ENCODE measurements at places on chromosomes 6 and 20.

DNA sequence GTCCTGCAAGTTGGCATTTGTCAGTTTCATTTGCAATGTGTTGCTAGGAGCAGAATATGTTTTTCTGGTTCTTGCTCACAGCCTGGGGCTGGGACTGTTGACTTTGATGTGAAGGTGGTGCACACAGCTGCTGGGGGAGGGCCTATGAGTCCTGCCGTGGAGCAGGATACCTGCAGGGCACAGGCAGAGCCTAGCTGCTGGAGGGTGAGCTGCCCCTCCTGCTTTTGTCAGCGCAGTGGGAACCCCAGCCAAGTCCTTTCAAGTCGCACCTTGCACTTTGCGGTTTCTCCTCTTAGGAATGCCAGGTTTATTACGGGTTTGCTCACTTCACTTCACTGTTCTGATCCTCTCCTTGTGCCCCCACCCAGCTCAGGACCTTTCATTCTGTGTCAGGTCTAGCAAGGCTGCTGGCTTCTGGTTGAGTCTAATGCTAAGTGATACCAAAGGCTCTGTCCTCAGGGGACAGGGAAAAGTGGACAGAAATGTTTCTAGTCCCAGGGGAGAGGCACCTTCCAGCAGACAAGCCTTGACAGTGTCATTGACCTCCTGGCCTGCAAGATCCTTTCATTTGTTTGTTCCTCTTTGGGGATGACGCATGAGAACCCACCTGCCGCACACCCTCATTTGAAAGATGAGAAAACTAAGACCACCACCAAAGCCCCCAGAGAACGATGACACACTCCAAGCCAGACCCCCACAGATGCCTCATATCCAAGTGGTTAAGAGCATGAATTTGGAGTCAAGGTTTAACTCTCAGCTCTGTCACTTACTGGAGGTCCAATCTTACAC, 2.7 kb upstream of the SPO11 start:
- no peak for DNase-seq

GRCh38 chr20:24894967-24895366, 54.1 kb upstream of the CST7 start:
- DNase-seq, result no peak

DNA sequence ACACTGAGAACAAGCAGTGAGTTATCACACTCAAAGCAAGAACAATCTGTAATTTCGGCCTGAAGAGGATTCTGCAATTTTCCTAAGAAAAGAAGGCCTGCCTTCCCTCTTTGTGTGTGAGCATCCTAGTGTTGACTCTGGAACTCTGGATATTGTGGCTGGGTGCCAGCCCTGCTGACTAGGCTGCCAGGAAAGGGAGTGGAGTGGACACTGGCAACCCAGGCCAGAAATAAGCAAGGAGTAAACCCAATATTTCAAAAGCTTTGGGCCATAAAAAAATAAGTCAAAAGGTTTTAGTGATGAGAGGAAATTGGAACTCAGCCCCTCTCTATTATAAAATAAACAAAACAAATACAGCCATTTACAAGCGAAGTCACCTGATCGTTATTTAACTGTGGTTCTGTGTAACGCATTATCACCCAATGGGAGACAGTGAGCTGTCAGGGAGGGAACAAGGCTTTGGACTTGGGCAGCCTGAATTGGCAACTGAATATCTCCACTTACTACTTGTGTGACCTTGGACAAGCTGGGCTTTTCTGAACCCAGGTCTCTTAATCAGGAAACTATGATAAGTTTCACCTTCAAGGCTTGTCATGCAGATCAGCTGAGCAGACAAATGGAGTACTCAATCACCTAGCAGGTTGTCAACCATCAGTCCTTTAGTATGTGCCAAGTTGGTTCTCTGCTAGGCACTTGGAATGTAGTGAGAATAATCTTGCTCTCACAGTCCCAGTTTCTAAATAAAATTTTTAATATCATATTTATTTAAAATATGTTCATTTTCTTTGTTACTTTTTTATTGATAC, 196.2 kb downstream of the PAX1 start:
- DNase-seq, result no peak

- no peak for DNase-seq
Observed at GRCh38 chr20:63939061-63939935, 16.9 kb downstream of the UCKL1 start.

- no peak for DNase-seq
Observed at GRCh38 chr6:87257046-87257445, 65.3 kb upstream of the SMIM8 start.

DNA sequence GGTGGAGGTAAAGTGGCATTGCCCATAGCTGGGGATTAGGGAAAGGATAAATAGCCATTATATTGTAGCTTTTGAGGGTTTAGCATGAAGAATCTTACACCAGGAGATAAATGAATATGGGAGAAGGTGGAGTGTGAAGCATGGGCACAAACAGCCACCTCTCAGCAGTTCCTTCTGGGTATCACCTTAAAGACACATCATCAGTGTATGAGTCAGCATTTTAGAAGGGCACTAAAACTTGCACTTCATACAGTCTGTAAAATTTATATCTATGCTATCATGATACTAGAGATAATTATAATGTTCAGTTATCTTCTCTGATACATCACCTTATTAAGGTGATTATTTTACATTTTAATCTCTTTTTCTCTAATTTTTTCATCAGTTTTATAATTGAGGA, 25.3 kb downstream of the SLC35A1 start:
- no peak for DNase-seq

DNA sequence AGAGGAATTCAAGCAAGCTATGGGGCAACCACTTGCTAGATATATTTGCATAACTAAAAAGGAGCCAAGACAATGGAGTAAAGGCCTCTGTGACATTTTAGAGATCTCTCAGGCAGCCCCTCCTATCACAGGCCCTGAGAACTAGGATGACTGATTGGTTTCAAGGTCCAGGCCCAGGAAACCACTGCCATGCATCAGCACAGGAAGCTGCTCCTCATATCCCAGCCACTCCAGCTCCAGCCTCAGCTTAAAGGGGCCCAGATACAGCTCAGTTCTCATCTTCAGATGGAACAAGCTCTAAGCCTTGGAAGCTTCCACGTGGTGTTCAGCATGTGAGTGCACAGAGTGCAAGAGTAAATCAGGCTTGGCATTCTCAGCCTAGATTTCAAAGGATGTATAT, 21.1 kb upstream of the THBS2 start:
- no peak for DNase-seq

- DNase-seq, result no peak
Observed at GRCh38 chr6:99236010-99236409, 113.5 kb downstream of the FAXC start.

DNA sequence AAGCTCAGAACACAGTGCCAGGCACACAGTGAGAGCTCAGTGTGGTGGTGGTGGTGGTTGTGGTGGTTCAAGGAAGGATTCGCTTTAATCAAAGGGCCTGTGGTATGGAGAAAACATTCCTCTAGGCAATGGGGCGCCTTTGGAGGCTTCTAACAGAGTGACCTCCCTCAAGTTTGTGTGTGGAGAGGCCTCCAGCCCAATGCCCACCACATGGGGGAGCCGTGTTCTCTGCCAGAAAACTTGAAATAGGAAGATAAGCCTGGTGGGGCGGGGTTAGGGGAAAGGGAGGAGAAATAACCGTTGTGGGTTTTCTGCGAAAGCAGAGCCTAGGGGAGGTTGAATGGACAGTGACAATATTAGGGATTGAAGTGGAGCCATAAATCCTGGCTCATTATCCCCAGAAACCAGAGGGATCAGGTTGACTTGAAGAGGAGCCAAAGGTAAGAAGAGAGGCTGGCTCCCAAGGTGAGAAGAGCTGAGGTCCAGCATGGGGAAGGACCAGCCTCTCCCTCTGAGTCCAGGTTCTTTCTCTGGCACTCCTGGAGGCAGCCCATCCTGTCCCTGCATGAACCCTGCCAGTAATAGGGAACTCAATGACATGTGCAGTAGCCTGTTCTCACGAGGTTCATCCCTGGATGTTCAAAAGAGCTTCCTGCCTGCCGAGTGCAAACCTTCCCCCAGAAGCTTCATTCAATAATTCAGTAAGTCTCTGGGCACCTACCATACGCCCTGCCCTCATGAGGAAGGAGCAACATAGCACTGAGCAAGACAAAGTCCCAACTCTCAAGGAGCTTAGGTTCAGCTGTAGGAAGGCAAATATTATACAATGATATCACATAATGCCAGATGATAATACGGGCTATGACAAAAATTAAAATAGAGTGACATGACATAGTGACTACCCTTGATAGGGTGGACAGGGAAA, 51.4 kb downstream of the TGM2 start:
- no peak for DNase-seq

DNA sequence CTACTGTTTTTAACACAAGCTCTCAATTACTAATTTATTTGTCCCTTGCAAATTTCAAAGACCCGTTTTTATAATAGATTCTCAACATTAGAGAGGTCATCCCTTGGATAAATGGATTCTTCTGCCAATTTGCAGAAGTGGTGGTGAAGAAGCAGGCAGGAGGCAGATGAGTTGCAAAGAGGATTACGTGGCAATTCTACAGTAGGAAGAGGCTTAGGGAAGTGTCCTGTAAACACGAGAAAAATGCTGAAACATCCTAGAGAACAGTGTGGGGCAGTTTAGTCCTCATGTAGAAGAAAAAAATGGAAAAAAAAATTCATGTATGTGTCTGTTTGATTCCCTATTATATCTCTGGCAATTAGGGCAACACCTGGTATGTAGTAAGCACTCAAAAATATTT, 87.6 kb downstream of the BMP2 start:
- DNase-seq, result no peak

DNA sequence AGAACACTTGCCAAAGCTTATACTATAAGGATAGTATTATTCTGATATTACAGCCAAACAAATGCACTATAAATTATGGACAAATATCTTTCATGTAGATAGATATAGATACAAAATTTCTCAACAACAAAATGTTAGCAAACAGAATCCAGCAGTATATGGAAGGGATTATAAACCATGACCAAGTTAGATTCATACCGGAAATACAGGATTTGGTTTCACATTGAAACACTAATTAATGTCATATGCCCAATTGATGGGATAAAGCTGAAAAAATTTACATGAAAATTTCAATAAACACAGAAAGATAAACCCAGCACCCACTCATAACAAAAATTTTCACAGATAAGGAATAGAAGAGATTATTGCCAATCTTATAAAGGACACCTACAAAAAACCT, 770.3 kb upstream of the SLC35B3 start:
- no peak for DNase-seq

GRCh38 chr6:20021795-20022194, 184.6 kb downstream of the ID4 start:
- no peak for DNase-seq

DNA sequence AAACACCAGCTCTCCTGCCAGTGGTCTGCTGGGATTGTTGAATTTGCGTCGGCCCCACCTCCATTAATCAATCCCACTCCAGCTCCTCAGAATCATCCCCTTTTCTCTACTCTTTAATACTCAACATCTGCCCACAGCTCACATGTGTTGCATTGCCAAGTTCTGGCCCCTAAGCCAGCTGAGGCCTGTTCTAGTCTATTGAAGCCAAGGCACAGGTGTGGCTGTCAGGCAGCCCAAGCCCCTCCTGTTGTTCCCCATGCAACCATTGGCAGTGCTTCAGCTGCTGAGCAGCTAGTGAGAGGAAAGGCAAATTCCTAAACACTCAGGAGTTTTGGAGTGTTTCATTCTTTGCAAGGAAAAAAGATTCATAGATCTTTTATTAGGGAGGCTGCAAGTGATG, 128.0 kb upstream of the NT5E start:
- no peak for DNase-seq

- no peak for DNase-seq
Observed at GRCh38 chr20:33059741-33060390, 6.2 kb downstream of the BPIFB3 start.

DNA sequence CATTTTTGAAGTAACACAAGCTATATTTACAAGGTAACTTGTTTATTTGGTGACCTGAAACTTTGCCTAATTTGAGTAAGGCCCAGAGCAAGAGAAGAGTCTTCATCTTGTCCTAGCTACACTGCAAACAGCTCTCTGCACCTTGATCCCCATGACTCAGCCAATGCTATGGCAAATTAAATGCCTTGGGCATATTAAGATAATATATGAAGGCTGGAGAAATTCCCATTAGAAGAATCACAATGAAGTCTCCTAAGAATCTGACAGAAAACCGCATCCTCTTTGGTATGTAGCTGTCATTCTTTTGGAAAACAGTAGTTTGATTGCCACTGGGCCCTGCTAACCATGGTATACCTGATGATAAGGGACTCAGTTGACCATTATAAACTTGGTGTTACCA, 204.5 kb downstream of the UBE3D start:
- DNase-seq, result no peak

GRCh38 chr20:32465092-32465900, 107.2 kb downstream of the ASXL1 start:
- DNase-seq, result no peak

GRCh38 chr20:20712004-20712473, 405 bp downstream of the RALGAPA2 start:
- no peak for DNase-seq

GRCh38 chr6:158475344-158476302, 84.3 kb upstream of the TMEM181 start:
- DNase-seq, result no peak

- no peak for DNase-seq
Observed at GRCh38 chr20:58718729-58719128, 26.1 kb downstream of the NPEPL1 start.

DNA sequence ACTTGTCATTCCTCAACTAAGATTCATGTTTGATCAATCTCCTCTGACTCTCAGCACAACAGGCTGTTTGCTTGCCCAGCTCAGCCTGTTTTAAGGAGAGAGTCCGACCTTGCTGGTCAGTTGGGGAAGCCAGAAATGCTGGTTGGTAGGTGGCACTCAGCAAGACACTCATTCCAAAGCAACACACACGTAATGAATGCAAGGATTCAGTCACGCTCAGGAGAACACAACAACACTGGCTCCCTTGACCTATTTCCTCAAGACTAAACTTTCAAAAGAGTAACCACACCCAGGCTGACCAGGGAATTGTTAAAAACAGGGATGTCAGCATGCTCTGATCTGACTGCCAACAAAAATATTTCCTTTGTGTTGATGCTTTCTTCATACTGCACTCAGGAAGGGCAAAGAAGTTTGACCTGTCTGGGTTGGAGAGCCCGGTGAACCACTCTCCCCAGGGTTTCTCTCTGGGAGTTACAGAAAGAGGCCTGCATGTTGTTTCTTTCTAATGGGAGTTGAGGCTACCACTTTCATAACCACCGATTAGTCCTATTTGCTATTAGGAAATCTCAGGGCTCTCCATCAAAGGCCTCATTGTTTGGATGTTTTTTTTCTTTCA, 25.6 kb upstream of the PREP start:
- no peak for DNase-seq

DNA sequence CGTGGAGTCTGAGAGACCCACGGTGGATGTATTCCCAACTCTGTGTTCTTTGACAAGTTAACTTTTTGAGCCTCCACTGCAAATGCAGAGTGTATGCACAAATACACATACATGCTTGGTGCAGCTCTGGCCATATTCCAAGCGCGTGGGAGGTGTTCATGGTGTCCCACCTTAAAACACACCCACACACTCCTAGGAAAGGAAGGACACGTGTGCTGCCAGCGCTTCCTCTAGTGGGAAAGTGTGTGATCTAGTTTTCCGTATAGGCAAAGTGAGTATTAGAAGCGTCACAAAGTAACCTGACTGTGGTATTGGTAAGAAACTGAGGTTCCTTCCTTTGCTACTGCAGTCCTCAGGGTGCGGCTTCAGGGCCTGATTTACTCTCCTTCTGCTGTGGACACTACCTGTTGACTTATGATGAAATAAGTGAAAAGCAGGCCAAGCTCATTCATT, 36.0 kb upstream of the MPC1 start:
- DNase-seq, result no peak

Data from activated effector memory CD4-positive, alpha-beta T cell treated with Interleukin-2 at 50 U/mL for 16 hours (primary cell).